ENCODE measurements at places on chromosomes 7 and 10.

DNA sequence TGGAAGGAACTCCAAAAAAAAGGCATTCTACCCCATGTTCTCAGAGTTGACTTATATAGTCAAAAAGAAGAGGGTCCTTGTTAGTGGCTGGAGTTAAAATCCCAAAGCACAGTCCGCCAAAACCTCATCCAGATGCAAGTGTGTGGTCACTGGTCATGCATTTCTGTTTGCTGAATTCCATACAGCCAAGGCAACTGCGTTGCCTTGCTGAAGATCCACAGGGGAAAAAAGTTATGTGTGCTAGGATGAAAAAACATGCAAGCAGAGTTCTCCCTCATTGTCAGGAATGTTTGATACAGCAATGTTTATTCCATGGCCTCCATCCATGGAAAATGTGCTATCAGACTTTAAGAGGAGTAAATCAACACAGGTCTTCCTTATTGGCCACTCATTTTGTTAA lies 213.1 kb downstream of the CREB5 start:
- no peak for DNase-seq

GRCh38 chr7:83782628-83783027 lies 133.7 kb upstream of the SEMA3E start:
- DNase-seq = no peak

GRCh38 chr10:26437637-26438461 lies at the start of gene APBB1IP:
Gene APBB1IP, plus strand, starts transcription at chr10:26438341. Its CDS starts 53,986 bp downstream, at chr10:26492327.
- DNase-seq = peak; percentile 75

DNA sequence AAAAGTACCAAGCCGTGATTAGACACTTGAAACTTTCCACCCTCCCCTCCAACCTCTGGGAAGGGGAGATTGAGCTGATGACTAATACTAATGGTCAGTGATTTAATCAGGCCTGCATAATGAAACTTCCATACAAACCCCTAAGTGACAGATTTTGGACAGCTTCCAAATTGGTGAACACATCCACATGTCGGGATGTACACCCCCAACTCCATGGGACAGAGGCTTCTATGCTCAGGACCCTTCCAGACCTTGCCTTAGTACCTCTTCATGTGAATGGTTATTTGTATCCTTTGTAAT lies 4.8 kb downstream of the NUB1 start:
- DNase-seq = no peak

GRCh38 chr10:92187101-92187500 lies 103.8 kb downstream of the CPEB3 start:
- no peak for DNase-seq

DNA sequence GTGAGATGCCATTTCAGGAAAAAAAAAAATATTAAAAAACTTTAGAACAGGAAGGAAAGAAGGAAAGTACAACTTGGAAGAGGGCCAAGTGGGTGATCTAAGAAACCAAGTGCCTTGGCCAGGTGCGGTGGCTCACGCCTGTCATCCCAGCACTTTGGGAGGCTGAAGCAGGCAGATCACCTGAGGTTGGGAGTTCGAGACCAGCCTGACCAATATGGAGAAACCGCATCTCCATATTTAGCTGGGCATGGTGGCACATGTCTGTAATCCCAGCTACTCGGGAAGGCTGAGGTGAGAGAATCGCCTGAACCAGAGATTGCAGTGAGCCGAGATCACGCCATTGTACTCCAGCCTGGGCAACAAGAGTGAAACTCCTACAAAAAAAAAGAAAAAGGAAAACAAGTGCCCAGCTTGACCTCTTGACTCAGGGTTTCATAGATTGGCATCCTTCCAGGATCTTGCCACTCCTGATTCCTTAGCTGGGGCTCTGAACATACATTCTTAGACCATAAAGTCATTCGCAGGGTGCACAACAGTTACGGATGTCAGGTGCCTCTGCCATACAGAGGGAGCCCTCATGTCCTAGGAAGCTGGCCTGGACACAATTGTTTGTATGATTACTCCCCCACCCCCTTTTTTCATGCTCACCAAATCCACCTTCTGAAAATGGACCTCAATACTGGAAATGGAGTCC lies 2.1 kb upstream of the GUSB start:
- DNase-seq = no peak

DNA sequence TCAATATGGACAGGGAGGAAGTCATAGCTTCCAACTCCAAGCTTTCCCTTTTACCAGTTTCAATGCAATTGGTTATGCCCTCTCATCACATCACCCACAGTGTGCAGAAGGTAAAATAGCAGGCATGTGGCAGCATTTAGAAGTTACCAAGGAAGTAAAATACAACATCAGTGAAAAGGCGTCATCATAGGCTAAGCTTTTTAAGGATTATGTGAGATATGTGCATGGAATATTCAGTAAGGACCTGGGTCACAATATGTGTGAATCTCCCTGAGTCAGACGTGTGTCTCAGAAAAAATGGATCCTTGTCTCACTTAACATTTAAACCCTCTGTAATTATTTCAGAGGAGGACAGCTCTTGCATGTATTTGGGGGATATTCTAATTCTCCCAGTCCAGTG lies 522.8 kb upstream of the POM121L12 start:
- DNase-seq = no peak

Measured in activated T-cell treated with anti-CD3 and anti-CD28 coated beads, Interleukin-2, amount 50 U/mL, for 48 hours (primary cell).